ENCODE measurements at places on chromosomes 4 and X.
A peak's percentile ranks its signal among the peaks of the same experiment; 100 is the strongest.

GRCh38 chr4:161714022-161714751 lies 449.6 kb downstream of the FSTL5 start:
- peak; percentile 40 for DNase-seq

DNA sequence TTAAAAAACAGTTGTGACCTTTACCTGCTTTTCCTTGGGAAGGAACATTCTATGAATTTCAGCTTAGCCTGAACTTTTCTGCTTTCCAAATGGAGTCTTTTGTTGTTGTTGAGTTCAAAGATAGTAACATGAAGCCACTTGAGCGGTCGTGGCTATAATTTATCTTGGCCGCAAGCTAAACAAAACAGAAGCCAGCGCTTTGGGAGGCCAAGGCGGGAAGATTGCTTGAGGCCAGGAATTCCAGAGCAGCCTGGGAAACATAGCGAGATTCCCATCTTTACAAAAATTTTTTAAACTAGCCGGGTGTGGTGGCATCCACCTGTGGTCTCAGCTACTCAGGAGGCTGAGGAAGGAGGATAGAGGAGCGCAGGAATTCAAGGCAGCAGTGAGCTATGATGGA lies 29.9 kb downstream of the TKTL1 start:
- no peak for DNase-seq

DNA sequence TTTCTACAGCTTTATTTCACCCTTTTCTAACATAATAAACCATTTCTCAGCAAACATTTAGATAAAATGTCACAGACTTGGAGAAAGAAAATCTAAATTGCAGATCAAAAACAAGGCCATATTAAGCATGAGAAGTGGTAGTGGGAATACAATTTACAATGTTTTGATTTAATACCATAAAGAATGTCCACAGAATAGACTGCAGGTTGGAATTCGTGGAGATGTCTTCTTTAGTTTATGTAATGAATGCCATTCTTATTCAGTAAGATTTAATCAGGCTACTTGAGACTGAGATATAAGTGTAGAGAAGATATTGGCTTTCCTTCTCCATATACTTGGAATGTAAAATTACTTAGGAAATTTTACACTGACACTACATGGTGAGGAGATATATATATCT lies 91.9 kb upstream of the ZFP42 start:
- no peak for DNase-seq

GRCh38 chrX:23557070-23557469 lies 110.2 kb upstream of the PRDX4 start:
- no peak for DNase-seq

DNA sequence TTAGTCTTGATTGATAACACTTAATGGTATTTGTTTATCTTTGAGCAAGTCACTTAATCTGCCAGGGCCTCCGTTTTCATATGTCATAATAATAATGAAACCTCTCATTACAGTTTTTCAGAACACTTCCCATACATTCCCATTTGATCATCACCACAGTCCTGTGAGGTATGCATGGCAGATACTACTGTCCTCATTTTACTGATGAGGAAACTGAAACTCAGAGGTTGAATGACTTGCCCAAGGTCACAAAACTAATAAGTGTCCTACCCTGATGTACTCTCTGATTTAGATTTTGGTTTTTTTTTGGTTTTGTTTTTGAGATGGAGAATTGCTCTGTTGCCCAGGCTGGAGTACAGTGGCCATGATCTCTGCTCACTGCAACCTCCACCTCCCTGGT lies 25.7 kb downstream of the ZFX start:
- no peak for DNase-seq

GRCh38 chr4:14184265-14184664 lies 556.7 kb upstream of the BOD1L1 start:
- DNase-seq, result peak; percentile 84

DNA sequence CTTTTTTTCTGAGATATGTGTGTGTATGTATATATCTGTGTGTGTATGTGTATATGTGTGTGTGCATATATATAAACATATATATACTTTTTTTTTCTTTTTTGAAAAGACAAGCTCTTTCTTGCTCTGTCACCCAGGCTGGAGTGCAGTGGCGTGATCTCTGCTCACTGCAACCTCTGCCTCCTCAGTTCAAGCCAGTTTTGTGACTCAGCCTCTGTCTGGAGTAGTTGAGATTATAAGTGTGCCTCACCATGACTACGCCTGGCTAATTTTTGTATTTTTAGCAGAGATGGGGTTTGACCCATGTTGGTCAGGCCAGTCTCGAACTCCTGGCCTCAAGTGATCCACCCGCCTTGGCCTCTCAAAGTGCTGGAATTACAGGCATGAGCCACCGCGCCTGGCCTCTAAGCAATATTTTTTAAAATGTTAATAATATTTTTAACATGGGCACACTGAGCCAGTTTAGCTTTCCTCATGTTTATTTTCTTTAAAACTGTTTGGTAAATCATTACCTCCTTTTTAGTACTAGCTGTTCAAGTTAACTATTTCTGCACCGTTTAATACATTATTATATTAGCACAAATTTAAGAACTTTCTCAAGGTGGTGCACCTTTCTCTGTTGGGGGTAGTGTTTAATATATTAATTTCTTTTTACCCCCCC lies 33.3 kb downstream of the BBS12 start:
- DNase-seq, result peak; percentile 77

GRCh38 chrX:130144509-130144908 lies 21.1 kb downstream of the AIFM1 start:
- peak; percentile 43 for DNase-seq

DNA sequence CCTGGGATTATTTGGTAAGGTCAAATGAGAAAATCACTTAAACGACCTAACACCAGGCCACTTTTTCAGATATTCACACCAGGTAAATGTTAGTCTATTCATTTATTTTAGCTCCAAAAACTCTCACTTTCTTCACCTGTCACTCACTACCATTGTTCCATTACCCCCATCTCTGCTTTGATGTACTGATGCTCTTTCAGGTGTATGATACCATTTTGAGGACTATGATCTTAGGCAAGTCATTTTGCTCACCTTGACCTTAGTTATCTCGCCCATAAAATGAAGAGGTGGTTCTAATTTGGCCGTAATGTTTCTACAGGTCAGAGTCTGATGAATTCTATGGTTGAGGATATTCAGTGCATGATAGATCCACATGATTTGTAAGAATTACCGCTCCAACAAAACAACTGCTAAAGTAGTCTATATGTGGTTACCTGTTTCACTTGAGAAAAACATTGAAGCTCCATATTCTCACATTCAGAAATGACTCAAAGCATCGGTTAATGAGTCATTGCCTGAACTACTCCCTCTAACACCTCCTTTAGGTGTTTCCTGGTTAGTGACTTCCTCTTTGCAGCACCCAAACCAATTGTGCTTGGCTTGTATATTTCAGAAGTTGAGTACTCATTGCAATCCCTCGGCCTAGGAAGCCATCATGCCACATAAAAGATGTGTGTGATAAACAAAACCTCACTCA lies 4.5 kb downstream of the DTHD1 start:
- no peak for DNase-seq

DNA sequence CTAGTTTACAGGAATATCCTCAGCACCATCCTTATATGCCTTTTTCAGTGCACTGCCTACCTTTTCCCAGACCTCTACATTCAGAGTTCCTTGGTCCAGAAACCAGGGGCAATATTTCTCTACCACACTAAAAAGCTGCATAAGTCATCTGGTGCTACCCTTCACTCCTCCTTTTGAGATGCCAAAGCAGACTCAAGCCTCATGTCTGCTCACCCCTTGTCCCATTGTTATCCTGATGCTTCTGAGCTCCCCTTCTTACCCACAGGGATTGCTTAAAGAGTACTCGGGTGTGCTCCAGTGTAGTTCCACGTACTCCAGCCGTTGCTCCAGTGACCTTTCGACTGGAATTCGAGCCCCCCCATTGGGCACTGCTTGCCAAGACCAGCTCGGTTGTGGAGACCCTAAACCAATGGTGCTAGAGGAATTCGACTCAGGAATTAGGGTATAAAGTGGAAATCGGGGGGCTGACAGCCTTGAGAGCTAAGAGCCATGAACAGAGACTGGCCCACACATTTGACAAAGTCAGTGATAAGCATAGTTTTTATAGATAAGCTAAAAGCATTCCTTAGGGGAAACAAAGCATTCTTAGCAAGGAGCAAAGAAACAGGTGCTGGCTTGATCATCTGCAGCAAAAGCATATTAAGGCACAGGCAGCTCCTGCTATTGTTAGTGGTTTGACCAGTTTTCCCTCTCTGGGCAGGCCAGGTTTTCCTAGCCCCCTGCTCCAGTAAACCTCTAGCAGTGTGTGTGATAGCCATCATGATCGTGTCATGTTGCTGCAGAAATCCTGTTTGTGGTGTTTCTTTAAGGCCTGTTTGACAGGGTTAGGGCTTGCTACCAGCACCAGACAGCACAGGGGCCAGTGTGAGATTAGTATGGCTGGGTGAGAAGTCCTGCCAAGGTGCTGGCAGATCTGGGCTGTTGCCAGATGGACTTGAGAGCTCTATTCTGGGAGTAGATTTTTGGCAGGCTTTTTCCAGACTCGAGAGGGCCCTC lies 57.5 kb upstream of the WDR1 start:
- no peak for DNase-seq

DNA sequence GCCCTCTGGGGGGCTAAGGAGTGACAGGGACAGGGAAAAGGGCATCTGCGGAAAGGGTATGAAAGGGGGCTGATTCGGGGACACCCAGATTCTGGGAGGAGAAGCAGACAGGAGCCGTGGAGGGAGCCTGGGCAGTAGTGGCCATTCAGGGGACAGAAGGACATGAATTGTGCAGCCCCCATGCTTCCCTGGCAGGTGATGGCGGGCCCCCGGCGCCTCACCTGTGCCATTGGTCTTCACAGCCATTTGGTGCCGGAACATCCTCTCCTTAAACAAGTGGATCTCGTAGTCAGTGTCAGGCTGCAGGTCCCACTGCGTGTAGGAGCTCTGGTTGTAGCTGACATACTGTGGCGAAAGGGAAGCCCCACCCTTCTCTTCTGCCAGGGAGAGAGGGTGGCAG lies 21.9 kb downstream of the L1CAM start:
- no peak for DNase-seq

DNA sequence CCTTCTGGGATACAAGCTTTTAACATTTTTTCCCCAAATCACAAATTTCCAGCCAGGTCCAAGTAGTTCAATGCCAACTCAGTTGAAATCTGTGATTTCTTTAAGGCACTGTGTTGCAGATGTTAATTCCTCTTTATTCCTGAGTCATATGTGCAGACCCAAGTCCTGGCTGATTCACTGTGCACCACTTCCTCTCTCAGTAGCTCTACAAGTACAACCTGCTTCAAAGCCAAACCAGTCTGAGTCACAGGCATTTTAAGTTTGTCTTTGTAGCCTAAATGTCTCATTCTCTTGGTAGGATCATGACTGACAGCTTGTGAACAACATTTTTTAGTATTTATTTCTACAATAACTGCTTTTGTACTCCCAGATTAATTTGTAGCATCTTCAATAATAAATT lies 165.6 kb upstream of the S100G start:
- peak; percentile 72 for DNase-seq

DNA sequence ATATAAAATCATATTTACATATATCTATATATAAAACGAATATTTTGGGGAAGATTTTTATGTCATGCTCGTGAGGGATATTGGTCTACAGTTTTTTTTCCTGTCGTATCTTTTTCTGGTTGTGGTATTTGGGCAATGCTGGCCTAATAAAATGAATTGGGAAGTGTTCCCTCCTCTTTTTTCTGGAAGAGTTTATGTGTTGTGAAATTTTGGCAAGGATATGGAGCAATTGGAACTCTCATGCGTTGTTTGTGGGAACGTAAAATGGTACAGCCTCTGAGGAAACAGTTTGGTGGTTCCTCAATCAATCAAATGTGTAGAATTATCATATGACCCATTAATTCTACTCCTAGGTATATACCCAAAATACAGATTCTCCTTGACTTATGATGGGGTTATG lies 69.8 kb downstream of the ZNF182 start:
- DNase-seq, result peak; percentile 3

DNA sequence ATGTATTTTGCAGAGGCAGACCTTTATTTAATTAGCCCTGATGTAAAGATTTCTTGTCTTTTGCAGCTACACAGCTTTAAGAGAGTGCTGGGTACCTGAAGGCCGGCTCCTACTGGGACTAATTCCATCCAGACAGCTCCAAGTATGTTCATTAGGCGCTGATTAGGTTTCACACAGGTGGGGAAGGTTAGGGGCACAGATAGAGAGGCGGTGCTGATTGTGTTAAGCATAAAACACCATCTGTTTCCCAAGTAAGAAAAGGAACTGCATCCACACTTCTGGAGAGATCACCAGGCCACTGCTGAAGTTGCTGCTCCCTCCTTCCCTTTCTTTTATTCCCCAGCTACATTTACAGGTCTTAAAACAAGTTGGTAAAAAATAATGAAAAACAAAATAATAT lies 349.5 kb downstream of the ZIC3 start:
- no peak for DNase-seq

- DNase-seq, result peak; percentile 57
Observed at GRCh38 chrX:72306851-72307645, 1.3 kb upstream of the CITED1 start.

GRCh38 chr4:25827373-25827772 lies 35.4 kb downstream of the SEL1L3 start:
- DNase-seq, result no peak

DNA sequence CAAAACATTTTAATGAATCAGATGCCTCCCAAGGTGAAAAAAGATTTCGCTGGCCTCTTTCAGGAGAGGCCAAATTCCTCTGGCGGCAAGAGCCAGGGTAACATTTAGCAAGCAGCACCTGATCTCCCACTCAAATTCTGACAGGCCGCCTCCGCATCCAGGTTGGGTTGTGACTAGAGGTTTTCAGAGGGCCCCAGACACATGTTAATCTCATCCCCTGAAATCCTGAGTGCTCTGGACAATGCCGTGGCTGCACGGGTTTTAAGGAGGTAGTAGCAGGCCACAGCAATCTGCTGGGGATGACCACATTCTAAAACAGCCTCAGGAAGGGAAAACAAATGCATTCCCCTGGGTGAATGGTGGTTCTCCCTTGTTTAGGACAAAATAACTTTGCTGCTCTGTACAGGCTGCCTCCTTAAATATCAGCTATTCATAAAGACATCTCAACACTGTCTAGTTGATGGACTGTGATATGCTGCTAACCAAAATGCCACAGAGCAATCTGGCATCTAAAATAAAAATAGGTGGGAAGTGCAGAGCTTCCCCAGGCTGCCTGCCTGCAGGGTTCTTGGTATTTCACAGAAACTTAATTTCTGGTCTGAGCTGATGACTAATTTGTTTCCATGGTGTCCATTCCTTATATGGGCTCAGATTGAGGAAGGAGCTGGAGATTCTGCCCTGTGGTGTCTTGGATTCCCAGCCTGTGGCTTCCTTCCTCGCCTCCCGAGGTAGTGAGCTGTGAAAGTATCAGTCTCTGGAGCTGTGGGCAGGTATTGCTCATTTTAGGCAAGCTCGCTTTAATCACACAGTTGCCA lies 202.0 kb downstream of the DCLK2 start:
- DNase-seq, result peak; percentile 69

DNA sequence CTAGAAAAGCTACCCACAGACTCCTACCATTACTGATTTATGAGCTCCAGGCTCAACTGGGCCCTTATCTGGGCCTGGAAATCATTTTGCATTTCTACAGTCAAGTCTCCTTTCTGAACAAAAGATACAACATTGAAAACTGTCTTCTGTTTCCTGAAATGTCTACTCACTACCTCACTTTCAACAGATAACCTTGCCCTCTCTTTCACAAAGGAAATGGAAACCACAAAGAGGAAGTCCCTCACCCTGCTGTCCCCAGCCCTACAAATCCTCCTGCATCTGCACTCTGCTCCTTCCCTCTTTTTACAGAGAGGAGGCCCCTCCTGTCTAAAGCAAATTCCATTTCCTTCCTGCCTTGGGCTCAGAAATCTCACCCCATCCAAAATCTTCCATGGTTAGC lies 24.8 kb upstream of the CYBB start:
- DNase-seq, result no peak

GRCh38 chr4:73438582-73439215 lies 2.7 kb downstream of the AFP start:
- no peak for DNase-seq
